ENCODE measurements at places on chromosomes 5 and 9. TPM values are rescaled to one million over a fixed set of nuclear protein-coding genes. Genes with fewer than 3 reads are reported as not detected.

DBH gene
- 12.0 TPM for total RNA-seq

- DNase-seq: no peak
Measured at GRCh38 chr9:120861935-120862334, 15.1 kb downstream of the PHF19 start.

GRCh38 chr9:33043671-33044070 lies 18.6 kb downstream of the DNAJA1 start:
- no peak for DNase-seq

DNA sequence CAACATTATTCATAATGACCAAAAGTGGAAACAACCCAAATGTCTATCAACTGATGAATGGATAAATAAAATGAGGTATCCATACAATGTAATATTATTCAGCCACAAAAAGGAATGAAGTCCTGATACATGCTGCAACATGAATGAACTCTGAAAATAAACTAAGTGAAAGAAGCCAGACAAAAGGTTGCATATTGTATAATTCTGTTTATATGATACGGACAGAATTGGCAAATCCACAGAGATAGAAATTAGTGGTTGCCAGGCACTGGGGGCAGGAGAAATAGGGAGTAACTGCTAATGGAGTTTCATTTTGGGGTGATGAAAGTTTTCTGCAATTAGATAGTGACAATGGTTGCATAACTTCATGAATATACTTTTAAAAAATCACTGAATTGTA lies 47.0 kb downstream of the KIF24 start:
- DNase-seq: no peak

- no peak for DNase-seq
Measured at GRCh38 chr5:100676817-100677631, 141.8 kb downstream of the FAM174A start.

GRCh38 chr9:70616228-70616990 lies 202.0 kb upstream of the KLF9 start:
- no peak for DNase-seq

DNA sequence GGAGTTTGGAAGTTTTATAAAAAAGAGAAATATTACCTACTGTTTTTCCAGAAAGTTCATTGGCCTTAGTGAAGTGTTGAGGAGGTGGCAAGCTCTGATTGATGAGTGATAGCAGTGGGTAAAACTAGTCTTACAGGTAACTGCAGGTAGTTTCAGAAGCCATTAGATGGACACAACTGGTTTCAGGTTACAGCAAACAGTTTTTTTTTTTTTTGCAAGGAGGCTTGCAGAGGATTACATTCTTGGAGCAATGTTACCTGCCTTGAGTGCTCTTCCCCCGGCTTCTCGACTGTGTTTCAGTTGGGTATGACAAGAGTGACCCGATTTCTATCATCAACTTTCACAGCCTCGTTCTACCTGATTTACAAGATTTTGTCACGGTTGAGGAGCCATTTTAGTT lies 333.4 kb downstream of the YTHDC2 start:
- no peak for DNase-seq

RNF183 gene
- total RNA-seq: not detected

TCF7 gene
- 1.7 TPM for total RNA-seq

DNA sequence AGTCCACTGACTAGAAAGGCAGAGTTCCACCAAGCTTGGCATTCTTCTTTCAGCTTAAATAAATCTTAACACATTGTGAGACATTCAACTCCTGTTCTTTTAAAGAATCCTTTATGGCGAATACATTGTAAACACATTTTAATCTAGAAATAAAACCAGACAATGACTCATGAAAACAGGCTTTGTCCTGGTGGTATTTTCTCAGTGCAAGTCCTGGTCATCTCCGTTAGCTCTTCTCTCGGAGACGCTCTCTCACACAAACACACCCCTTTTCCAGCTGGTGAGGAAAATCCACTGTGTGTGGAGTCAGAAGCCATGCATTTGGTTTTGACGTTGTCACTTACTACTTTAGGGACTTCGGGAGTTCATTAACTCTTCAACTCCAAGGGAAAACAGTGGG lies 140.4 kb downstream of the AUH start:
- no peak for DNase-seq

DNA sequence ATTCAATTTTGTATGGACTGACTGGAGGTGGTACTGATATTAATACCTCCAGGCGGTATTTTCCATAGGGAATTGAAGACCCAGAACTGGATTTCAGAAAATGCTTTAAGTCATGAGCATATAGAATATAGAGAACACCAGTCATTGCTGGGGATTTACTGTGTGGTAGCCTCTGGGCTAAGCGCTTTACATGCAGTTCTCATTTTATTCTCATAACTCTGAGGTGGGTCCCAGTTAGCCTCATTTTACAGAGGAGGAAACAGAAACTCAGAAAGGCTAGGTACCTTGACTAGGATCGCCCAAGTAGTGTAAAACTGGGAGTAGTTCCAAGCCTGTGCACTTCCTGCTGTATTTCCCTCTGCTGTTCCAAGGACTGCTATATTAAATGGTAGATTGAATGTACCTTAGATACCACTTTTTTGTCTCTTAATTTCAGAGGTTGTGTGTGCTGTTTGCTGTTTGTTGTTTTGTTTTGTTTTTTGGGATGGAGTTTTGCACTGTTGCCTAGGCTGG lies 13.8 kb downstream of the SLC44A1 start:
- no peak for DNase-seq

DNA sequence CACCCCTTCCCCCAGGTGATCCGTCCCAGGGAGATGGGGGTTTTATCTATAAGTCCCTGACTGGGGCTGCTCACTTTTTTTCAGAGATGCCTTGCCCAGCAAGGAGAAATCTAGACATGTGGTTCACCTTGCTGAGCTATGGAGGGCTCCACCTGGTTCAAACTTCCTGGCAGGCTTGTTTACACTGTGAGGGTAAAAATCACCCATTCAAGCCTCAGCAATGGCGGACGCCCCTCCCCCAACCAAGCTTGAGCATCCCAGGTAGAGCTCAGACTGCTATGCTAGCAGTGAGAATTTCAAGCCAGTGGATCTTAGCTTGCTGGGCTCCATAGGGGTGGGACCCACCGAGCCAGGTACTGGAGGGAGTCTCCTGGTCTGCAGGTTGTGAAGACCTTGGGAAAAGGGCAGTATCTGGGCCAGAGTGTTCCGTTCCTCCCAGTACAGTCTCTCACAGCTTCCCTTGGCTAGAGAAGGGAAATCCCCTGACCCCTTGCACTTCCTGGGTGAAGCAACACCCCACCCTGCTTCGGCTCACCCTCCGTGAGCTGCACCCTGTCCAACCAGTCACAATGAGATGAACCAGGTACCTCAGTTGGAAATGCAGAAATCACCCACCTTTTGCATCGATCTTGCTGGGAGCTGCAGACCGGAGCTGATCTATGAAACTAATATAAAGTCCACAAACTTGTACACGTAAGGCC lies 231.7 kb downstream of the CTNND2 start:
- DNase-seq: no peak

DNA sequence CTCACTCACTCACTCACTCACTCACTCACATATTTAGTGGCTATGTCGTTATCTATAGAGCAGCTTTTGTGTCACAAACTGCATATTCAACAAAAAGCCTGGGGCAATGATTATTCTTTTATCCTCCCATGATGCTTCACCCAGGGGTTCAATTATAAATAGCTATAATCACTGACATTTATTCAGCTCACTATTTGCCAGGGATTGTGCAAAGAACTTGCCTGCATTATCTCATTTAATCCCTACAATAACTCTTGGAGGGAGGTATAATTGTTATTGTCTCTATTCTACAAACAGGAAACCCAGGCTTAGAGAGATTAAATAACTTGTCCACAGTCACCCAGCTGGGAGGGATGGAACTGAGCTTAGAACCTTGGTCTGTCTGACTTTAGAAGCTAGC lies 298.0 kb upstream of the MSX2 start:
- no peak for DNase-seq

GRCh38 chr5:103909391-103909790 lies 346.8 kb upstream of the NUDT12 start:
- DNase-seq: no peak

DNA sequence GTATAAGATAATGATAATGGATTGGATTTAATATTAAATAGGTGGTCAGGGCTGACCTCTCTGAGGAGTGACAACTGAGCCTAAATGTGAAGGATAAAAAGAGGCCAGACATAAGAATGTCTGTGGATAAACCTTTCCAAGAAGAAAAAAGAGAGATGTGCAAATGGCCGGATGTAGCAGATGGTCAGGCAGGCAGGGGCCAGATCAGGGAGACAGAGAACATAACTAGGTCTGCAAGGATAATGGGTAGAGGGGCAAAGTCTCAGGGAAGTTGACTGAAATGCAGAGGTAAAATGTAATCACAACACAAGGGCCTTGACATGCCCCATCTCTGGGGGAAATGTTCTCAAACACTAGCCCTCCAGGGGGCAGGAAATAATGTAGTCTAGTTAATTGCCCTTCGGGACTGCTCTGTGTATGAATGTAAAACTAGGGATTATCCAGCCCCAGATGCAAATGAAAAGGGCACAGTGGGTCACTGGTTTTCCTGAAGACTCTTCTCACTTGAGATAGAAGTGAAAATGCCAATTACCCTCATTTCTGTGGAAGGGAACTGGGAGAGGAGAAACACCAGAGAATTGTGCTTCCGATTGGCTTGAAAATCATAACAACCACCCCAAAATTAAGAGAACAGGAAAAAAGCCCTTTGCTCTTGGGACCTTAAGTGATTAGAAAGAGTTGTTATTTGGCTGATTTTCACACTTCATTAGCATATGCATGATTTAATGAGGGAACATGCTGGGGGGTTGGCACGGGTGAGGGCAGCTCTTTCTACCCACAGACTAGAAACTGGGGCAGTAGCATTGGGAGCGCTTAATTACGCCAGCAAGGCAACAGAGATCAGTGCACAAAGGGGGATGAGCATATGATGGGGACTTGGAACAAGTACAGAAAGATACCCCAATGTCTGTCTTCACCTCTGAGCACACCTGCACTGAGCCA lies 88.6 kb downstream of the PPP2R2B start:
- DNase-seq: no peak

DNA sequence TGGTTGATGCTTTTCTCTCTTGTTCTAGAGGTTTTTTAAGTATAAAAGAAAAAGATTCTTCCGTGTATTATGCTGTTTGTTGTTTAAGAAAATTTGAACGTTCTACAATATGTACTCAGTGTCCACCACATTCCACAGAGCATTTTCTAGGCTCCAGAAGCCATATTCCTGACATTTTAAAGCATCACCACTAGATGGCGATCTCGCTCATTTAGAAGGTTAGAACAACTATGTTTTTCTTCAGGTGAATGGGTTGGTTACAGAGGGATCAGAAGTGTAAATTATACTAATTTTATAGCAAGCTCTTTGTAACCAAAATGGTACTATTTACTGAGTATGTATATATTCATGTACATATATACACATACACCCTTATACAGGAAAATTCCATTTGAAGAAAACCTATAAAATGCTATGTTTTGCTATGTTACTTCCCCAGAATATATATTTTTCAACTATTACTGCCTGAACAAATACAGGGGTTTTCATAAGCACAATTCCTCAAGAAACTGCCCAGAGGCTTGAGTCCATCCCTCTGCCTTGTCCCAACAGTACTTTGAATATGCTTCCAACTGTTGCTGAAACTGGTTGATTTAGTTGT lies 284.3 kb downstream of the CCDC171 start:
- DNase-seq: no peak

DNA sequence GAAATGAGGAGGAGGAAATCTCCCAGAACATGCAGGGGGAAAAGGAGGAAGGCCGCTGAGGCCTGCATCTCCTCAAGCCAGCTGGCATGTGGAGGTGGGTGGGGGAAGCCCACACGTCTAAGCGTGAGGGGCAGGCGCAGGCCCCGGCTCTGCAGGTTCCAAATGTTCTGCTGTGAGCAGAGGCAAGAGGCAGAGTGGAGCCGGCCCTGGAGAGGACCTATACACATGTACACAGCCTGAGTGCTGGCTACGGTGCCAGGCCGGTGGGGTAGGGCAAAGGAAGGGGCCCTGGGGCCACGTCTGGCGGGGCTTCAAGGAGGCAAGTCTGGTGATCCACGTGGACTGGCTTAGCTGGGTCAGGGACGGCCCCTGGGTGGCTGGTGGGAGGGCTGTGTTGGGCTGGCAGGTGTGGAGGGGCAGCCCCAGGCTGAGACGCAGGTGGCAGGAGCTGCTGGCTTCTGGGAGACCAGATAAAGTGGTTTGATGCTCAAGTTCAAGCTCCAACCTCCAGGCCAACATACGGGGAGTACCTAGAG lies 26.4 kb downstream of the LPCAT1 start:
- no peak for DNase-seq

RNF180 gene
- total RNA-seq: 14.0 TPM

DNA sequence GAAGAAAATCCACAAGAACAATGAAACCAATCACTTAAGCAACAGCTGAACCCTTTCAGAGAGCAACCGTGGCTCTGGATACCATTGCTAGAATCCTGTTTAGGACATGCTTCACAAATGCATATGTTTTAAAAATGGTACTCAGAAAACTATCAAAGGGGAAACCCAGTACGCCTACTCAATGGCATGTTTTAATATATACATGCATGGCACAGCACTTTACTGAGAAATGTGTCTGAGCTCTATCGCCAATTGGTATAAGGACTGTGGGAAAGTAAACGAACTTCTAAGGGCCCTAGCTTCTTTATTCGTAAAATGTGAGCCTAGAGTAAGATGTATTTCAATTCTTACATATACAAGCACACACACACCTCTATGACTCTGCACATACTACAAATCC lies 72.3 kb downstream of the PTBP3 start:
- no peak for DNase-seq

DNA sequence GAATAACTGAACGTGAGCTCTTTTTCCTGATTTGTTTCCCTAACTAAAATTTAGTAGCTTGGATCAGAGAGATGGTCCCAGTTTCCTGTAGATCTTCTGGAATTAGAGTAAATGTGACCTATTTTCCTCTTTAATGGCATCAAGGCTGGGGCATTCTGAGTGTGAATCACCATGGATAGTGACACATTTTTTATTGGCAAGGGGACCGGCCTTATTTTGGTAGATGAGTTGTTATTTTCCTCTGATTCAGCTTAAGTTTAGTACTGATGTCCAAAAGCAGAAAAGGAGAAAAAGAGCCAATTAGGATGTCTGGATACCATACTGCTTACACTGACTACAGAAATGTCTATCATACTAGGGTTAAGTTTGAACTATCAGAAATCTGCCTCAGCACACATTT lies 68.1 kb downstream of the RNF38 start:
- no peak for DNase-seq

- no peak for DNase-seq
Measured at GRCh38 chr5:152689250-152689711, 284.2 kb upstream of the NMUR2 start.

GRCh38 chr9:94576131-94576530 lies 17.5 kb downstream of the FBP2 start:
- no peak for DNase-seq

DNA sequence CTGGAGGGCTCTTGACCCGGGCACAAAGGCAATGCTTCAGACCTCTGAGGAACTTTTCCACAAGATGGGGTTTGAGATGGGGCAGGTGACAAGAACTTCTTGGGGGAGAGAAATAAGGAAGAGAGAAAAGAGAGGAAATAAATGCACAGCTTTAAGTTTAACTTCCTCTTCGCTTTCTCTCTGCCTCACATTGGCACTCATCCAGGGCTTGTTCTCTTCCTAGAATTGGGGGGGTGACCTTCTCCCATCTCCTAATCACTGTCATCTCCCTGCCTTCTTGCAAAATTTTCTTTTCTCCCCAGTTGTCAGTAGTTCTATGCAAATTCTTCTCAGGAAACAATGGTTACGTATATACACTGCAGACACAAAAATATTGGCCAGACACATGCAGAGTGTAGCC lies 19.1 kb upstream of the ADCY2 start:
- no peak for DNase-seq
